Right lung (tissue), 10 donors: ENCODE measurements at places on chromosomes 1 and 21. TPM values are rescaled to one million over a fixed set of nuclear protein-coding genes. Genes with fewer than 3 reads are reported as not detected.

GRCh38 chr21:20760221-20760620 is 238.0 kb upstream of the NCAM2 start:
- DNase-seq: no peak

- no peak for DNase-seq
These were observed 13.1 kb downstream of the LYST start for GRCh38 chr1:235853653-235854052.

GRCh38 chr1:53420341-53420740 is 38.9 kb upstream of the DMRTB1 start:
- DNase-seq: no peak

GRCh38 chr1:41496080-41497055 is 11.9 kb upstream of the EDN2 start:
- DNase-seq: peak; percentile 88

SAMD13 gene
- polyA plus RNA-seq: 8.8 TPM

PDE9A gene
- polyA plus RNA-seq: 19.2 TPM

CNR2 gene
- polyA plus RNA-seq: 0.18 TPM

DNA sequence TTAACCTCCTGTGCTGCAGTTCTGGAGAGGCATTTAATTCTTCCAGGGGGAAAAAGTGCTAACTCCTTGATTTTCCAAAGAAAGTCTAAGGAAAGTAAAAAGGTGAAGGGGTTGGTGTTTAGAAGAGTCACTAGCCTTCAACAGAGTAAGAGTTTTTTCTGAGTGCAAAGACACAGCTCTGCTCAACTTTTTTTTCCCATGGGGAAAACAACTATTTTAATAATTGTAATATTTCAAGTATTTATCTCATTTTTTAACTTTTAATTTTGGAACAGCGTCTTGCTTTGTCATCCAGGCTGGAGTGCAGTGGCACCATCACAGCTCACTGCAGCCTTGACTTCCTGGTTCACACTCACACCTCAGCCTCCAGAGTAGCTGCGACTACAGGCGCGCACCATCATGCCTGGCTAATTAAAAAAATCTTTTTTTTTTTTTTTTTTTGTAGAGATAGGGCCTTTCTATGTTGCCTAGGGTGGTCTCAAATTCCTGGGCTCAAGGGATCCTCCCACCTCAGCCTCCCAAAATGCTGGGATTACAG is 202.6 kb downstream of the APP start:
- no peak for DNase-seq

ADAMTS5 gene
- 7.4 TPM for polyA plus RNA-seq

SPRR3 gene
- polyA plus RNA-seq: 0.27 TPM

GRHL3 gene
- polyA plus RNA-seq: 0.09 TPM

- DNase-seq: no peak
These were observed 129.2 kb downstream of the PLPP3 start for GRCh38 chr1:56450004-56450666.

DNA sequence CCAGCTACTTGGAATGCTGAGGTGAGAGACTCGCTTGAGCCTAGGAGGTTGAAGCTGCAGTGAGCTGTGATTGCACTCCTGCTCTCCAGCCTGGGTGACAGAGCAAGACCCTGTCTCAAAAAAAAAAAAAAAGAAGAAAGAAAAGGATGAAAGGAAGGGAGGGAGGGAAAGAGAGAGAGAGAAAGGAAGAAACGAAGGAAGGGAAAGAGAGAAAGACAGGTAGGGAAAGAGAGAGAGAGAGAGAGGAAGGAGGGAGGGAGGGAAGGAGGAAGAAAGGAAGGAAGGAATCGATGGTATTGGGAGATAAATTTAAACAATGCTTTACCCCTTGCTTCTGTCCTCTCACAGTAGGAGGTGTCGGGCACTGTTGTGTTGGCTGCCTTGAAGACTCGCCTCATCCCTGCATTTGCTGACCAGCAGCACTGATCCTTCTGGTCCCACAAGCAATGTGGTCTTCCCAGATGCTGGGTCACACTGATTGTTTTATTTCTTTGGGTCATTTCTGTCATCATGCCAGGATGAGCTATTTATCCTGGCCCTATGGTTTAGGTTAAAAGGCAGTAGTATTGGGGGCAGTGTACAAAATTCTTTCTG is 30.9 kb downstream of the GPR137B start:
- no peak for DNase-seq

- no peak for DNase-seq
These were observed 56.9 kb upstream of the MAP1LC3C start for GRCh38 chr1:242055749-242056320.

DNA sequence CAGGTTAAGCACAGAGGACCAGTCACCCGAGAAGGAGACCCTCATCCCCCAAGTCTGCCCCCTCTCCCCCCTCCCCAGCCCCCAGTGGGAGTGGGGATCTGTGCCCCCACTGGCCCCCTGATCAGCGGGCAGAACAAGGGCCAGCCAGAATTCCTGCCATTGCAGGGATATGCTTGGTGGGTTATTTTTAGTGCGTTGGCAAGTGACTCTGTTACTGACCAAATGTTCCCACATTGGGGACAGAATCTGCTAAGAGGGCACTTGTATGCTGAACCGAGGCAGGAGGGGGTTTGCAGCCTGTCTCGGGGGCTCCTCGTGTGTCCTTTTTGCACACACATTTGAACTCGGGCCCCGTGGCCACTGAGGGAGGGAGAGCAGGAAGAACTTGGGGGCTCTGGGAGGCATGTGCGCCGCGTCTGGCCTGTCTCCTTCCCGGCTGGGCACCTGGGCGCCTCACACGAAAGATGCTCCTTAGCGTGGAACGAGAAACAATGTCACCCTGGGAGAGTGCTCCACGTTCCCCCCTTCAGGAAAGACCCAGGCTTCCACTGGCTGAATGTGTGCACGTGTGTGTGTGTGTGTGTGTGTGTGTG is 66.4 kb upstream of the CASZ1 start:
- no peak for DNase-seq

DNA sequence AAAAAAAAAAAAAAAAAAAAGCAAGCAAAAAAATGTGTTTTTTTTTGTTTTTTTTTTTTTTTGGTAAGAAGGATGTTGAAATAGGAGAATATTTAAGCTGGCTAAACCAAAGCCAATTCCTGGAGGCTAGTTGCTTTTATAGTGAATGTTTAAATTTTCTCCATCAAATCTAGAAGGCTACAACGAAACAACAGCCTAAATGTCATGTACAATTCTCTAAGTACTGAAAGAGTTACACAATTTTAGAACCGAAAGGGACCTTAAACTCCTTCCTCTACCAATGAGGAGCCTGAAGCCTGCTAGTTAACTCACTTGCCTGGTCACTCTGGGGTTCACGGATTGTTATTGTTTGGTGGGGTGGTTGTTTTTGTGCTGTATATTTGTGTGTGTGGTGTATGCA is 3.5 kb downstream of the WLS start:
- no peak for DNase-seq

DNA sequence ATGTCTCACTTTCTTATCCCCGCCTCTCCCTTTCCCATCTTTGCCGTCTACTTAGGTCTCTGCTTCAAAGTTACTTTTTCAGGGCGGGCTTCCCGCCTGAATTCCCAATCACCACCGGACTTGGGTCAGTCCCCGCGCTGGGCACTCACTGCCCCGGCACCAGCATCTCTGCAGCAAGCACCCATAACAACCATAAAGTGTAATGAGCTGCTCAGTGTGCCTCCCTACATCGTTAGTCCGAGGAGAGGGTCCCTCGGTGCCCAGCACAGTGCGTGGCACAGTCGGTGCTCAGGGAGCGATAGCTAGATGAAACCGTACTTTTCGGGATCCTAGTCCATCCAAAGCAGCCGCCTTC is 633 bp upstream of the CTPS1 start:
- no peak for DNase-seq

DNA sequence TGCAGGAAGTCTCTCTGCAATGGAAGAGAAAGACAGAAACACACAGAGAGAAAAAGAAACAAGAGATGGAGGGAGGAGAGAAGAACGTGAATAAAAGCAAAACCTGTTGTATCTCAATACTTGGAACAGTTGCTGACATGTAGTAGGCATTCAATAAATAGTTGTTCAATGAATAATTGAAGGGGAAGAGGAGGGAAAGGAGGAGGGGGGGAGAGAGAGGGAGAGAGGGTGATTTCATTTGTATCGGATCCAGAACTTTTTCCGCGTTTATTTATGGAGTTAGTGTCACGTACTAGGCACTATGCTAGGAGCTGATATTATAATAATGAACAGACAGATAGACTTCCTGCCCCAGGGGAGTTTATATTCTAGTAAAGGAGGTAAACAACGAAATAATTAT is 144.1 kb downstream of the OMA1 start:
- no peak for DNase-seq

DNA sequence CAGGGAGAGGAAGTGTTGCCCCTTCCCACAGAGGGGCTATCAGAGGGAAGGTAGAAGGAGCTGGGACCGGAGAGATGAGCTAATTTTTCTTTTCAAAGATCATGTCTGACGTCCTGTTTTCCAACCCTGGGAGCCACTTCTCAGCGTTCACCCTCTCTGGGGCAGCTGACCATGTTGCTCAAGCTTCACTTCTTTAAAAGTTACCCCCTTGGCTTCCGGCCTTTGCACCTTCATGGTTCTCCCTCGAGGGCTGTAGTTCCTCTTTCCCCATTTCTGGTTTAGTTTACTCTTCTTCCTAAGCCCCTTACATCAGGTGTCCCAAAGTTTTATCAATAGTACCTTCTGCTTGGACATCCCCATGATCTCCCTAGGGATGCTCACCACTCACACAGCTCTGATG is 23.8 kb upstream of the CSF1 start:
- DNase-seq: no peak

- no peak for DNase-seq
These were observed 101.2 kb upstream of the IRF2BP2 start for GRCh38 chr1:234710936-234711724.

FCRL6 gene
- polyA plus RNA-seq: 0.25 TPM

GRCh38 chr21:41680444-41681347 is 86.2 kb downstream of the RIPK4 start:
- DNase-seq: no peak

DNA sequence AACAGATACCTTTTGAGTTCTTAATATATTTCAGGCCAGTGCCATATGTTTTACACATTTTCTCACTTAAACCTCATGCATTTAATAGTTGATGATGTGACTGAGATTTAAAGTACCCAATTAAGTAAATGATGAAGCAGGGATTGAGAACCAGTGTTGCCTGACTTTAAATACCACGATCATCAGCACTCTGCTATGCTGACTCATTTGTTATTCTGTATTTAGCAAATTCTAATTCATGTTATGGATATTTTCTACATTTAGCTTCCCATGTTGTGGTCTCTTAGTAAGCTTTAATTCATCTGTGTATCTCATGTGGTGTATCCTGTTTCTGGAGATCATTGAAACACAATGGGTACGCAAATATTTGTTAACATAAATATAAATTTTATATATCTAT is 363.0 kb downstream of the PTBP2 start:
- no peak for DNase-seq
